Glutamatergic neuron (in vitro differentiated cells): ENCODE measurements at places on chromosomes 4 and X.

DNA sequence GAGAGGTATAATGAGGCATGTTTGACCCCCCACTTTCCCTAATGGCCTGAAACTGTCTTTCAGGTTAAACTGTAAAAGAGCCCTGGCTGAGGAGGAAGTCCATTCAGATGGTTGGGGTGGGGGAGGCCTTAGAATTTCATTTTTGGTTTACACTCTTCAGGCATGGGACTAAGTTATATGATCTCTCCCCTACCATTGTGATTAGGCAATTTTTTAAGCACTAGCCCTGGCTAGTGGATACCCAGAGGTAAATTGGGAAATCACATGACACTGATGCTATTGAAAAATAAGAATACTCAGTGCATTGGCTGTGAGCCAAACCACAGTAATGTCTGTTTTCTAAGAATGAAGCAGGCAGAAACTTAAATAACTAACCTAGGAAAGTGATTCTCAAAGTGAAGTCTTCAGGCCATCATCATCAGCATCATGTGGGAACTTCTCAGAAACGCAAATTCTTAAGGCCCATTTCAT lies 149.7 kb downstream of the RRAGB start:
- DNase-seq, result no peak

- no peak for DNase-seq
These were observed 378.9 kb downstream of the SMARCA1 start for GRCh38 chrX:129144172-129145038.

GRCh38 chr4:2352729-2353221 lies 65.7 kb downstream of the ZFYVE28 start:
- no peak for DNase-seq

GRCh38 chrX:76428243-76429130 lies 977 bp downstream of the MAGEE1 start:
- DNase-seq, result peak; percentile 14

DNA sequence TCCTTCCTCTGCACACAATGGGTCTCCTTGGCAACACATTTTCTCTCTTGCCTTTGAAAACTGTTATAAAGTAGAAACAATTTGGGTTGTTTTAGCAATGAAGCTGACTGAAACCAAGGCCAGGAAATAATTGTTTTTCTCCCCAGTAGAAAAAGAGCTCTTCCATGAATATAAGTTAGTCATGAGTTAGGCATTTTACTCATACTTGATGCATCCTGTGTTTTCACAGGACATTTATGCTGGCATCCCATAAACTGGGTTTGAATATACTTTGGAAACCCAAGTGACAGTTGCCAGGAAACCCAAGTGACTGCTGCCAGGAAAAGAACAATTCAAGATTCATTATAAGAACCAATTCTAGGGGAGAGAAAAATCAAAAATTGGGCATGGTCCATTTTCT lies 128.6 kb upstream of the NPY2R start:
- no peak for DNase-seq

DNA sequence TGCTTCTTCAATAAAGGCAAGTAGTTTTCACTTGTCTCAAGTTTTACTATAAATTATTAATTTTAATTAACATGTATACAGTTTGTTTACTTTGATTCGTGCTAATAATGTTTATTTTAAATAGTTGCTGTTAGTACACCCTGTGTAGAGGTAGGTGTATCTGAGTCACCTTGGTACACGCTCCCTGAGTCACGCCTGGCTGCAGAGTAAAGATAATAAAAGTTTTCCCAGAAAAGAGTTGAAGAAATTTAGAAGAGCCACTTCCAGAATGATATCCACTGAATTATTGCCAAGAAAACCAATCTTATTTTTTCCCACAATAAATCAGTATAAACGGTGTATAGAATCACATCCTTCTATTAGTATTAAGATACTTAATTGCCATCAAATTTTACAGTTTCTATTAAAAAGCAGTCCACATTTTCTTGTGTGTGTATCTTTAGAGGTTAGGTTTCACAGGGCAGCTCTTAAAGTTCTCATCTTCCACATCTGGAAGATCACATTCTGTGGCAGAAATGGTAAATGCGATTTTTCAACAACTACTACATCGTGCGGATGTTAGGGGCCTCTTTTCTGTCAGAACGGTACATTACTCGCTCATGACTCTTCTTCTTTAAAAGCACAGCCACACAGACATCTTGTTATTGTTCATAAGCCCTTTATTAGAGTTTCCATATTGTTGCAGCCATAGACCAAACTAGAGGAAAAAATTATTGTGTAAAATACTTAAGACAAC lies 55.4 kb downstream of the HADH start:
- DNase-seq, result no peak

DNA sequence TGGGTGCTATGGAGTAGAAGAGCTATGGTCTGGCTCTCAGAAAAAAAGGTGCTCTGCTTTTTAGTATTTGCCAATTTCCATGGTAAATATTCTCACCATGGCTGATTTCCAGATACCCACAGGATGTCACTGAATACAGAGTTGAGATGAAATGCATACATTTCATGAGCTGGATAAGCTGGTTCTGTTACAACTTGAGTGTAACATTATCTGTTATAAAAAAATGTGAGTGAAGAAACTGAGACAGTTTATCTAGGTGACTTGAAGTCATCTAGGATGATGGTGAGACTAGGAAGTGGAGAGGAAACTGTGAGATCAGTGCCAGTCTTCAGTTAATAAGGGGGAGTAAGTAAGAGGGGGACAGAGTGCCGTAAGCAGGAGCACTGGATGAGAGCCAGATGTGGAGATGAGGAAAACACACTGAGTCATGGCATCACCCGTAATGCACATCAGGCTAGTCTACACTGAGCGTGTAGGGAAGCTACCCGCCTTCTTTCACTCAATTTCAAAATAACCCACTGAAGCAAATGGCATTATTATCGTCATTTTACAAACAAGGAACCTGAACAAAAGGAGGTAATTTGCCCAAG lies 5.0 kb downstream of the HPSE start:
- DNase-seq, result no peak

DNA sequence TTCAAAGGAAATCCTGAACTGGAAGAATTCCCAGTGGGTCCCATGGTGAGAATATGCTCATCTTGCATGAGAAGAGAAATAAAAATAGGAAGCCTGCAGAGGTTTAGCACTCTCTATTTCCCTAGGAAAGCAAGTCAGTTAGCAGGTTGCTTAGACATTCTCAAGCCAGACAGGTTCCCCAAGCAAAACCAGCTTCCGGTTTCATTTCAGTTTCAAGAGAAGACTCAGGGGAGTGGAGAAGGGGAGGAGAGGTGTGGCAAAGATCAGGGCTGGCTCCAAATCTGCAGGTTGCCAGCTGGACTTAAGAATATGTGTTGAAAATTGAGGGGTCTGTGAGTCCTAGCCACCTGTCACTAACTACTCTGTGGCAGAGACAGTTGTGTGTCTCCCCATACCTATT lies 107.5 kb downstream of the CLNK start:
- DNase-seq, result no peak

DNA sequence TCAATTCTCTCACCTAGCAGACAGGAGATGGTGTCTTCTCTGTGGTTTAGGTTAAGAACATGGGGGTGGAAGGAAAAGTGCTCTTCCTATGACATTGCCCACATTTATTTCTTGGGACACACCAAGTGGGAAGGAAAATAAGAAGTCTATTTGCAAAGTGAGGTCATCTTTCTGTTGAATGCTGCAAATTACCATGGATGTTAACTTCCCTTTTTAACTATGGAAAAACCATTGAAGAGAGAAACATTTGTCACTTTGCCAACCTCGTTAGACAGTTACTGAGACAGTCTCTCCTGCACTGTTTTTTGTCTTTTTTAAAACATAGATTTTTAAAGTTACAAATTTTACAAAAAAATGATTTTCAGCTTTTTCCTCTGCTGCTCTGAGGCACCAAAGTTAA lies 72.8 kb upstream of the BEND4 start:
- DNase-seq, result no peak

DNA sequence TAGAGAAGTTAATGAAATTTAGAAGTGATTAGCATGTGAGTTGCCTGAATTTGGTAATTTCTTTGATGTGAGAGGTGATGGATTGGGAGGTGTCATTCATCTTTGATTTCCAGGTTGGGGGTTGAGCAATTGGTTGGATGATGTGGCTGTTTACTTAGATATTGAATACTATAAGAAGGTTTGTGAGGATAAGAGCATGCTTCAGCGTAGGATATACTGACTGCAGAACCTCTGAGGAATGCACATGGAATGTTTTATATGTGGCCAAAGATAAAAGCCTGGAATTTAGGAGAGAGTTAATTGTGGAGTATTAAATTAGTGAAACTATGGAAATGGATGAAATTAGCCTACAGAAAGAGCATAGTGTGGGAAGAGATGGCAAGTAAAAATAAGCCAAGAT lies 165.4 kb upstream of the MAD2L1 start:
- no peak for DNase-seq

- DNase-seq, result no peak
These were observed 208.7 kb downstream of the PDGFC start for GRCh38 chr4:156762851-156763250.
